SK-N-DZ (cell line): ENCODE measurements at places on chromosomes 3 and 15.

DNA sequence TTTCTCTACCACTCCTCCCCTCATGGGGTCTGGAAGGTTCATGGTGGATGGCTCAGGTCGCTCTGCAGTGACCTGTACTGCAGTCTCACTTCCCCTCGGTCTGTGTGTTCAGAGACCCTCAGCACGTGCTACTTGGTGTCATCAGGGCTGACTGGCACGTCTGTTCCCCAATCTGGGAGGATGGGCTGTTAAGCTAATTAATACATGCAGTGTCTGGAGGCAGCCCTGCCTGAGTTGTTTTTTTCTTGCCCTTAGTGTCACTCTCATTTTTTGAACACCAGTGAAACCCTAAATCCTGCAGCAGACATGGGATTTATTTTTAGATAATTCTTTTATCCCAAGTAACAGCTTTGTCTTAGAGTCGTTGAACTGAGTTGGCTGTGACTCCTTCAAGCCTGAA is 64.6 kb downstream of the ARNT2 start:
- no peak for DNase-seq

DNA sequence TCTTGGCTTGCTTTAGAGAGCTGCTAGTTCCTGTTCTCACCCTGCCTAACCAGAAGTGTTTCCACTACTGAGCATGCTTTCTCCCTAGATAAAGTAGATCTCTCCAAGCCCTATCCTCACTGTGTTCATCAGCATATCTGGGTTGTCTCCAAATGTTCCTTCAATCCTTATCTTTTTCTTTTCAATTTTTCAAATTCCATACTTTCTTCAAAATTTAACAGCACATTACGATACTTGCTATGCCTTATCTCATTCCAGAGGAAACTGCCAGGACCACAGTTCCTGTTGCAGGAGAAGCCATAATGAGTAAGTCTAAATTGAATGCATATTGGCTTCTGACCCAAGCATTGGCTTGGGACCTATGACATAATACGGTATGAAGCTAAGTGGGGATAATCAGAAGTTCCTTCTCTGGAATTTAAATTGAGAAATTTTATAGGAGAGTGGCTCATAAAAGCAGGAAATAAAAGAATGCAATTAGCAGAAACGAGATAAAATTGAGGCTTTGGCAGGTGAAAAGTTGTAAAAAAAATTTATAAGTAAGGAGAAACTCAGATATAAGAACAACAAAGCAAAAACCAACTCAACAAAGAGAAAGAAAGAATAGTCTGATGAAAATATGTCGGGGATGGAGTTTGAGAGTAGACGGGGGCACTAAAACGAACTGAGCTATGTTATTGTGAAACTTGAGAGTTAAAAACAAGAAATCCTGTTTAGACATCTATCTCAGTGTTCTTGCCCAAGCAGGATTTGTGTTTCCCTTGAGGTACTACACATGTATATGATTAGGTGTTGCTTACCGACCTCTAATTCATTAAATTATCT is 631.7 kb upstream of the CCDC54 start:
- no peak for DNase-seq

GRCh38 chr15:92161039-92161670 is 232.5 kb upstream of the ST8SIA2 start:
- no peak for DNase-seq

DNA sequence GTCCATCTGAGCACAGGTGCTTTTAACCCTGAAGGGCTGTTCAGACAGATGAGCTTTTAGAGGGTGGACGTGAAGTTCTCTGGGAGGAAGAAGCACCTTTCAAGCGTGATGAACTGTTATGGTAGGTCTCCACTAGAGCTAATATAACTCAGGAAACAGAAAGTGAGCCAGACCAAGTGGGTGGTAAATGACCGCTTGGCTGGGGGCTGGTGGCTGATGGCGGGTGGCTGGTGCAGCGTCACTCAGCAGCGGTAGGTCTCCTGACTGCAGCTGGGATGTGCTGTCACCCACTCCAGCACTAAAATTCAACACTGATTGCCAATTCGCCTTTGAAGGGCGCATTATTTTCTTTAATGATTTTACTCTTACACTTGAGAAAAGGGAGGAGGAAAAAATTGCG is 31.2 kb upstream of the LACTB start:
- DNase-seq = no peak

DNA sequence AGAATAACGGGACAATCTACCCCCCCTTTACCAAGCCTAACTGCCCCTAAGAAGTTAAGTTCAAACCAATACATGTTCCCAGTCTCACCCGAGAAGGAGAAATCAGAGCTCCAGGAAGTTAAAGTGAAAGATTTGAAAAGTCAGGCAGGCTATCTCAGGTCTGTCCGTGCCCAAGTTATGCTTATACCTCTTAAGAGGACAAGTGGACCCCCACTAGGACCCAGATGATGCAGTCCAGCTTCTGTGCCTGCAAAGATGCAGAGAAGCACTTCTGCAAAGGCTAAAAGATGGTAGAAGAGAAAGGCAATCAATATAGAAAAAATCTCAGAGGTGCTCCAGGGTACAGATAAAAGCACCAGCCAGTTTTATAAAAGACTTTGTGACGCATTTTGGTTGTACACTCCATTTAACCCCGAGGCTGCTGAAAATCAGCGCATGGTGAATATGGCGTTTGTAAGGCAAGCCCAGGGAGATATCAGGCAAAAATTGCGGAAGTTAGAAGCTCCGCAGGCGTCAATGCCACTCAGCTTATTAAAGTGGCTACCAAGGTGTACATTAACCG is 9.8 kb upstream of the SLC9C1 start:
- peak; percentile 37 for DNase-seq

- DNase-seq = no peak
Measured at GRCh38 chr3:188242436-188243123, 88.6 kb downstream of the LPP start.

DNA sequence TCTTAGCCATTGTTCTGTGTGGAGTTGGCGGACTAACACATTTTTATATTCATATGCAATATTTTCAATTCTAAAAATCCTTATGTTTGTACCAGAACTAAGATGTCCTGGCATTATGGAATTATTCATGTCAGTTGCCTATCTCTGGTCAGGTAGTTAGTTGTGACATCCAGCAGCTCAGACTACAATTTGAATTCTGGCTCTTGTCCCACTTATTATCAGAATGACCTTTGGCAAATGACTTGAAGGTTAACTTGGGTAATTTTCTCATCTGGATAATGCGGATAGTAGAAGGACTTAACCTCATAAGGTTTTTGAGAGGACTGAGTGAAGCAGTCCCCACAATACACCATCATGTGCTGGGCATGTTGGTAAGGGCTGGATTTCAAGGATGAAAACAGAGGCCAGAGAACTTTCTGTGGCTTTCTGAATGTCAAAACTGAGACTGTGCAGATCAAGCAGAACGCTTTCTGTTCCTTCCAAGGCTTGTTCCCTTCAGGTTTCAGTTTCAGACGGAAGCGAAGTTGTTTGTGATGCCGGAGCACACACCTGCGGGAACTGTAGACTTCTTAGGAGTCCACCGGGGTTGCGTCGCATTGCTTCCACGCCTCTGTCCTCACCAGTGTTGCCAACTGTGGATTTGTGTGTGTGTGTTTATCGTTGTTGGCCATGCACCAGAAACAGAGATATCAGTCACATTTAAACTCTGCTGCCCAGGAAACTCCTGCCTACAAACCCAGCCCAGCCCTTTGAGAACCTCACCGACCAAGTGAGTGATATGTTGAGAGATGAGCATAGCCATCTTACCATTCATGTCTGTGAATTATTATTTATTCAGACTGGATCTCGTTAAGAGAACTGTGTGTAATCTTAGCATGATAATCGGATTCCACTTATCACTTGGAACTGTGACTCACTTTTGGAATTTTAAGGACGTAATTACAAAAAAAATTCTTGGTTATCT is 76.0 kb downstream of the PTPRG start:
- DNase-seq = no peak

- DNase-seq = no peak
Measured at GRCh38 chr3:187183903-187184302, 13.4 kb upstream of the RTP1 start.

- no peak for DNase-seq
Measured at GRCh38 chr15:69535101-69535638, 82.6 kb downstream of the RPLP1 start.

- DNase-seq = no peak
Measured at GRCh38 chr15:40332113-40332781, 8.5 kb downstream of the CCDC9B start.

DNA sequence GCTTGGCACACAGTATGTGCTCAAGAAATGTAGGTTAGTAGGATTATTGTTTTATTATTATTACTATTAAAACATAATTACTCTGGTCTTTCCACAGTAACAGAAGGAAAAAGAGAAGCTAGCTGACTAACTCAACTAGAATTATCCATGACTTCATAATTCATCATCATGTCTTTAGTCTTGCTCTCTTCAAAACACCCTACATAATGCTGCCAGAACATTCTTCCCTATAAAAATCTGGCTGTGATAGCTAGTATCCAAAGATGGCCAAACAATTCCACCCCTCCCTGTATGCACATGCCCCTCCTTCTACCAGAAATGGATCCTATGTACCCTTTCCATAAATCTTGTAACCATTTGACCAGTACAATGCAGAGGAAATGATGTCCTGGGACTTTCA is 48.8 kb upstream of the SRGAP3 start:
- no peak for DNase-seq

DNA sequence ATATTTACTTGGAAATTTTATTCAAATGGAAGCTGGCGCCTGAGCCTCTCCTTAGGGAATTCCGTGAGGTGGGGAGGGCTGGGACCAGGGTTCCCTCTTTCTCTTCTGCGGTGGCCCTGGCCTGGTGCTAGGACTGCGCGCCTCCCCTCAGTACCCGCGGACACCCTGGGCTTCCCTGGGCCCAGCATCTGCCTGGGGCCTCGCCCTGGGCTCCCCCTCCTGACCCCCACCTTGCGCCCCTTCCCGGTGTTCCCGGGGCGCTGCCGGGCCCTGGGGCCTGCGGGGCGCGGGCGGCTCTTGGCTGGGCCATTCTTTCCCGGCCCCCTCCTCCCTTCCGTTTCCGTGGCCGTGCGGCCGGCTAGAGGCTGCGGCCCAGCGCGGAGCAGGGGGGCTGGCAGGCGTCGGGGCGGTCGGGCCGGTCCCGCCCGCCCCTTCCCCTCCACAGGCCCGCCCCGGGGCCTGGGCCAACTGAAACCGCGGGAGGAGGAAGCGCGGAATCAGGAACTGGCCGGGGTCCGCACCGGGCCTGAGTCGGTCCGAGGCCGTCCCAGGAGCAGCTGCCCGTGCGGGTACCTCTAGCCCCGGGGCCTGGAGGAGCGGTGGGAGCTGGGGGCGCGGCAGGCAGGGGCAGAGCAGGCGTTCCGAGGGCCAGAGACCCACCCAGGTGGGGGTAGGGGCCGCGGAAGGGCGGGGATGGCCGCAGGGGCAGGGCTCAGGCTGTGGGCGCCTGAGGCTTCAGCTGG is at the start of gene FES:
FES (plus strand) TSS at position 529 of the 743 bp plus-strand sequence. CDS start 542 bp downstream, outside the sequence.
- no peak for DNase-seq

- DNase-seq = no peak
Measured at GRCh38 chr3:133532951-133533350, 40.5 kb upstream of the CDV3 start.

GRCh38 chr3:27880969-27881892 is 159.1 kb upstream of the EOMES start:
- DNase-seq = no peak

GRCh38 chr3:179179979-179180759 is 32.0 kb downstream of the PIK3CA start:
- no peak for DNase-seq

DNA sequence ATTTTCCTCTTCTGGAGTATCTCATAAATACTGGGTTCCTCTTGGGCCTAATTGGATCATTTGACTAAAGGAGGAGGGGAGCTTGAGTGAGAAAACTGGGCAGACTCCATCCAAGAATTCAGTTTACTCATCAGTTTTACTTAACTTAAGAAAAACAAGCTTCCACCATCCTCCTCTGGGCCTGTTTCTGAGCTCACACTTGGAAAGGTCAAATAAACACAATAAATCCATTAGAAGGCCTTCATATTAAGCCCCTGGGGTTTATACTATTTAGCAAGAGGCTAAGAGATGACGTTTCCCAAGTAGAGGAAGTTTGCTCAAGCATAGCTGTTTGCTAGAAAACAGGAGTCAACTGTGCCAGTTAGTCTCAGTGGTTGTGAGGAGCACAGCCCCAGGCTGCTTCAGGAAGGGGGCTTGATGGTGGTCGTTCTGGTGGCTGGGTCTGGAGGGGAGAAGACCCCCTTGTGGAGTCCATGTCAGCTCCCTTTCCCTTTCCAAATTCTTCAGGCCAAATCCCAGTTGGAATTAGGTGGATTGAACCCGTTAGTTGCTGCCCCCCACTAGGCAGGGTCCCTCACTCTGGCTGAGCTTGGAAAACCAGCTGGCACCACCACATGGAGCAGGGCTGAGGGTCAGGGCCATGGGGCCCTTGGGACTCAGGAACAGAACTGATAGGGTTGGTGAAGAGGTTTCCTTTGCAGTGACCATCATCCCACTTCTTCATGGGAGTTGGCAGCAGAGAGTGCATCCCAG is 64.8 kb downstream of the SPSB4 start:
- no peak for DNase-seq

- DNase-seq = no peak
Measured at GRCh38 chr3:17850448-17850847, 108.0 kb upstream of the TBC1D5 start.

- DNase-seq = no peak
Measured at GRCh38 chr3:62329971-62330370, 43.4 kb downstream of the FEZF2 start.

GRCh38 chr15:44024155-44024554 is 170.9 kb downstream of the FRMD5 start:
- no peak for DNase-seq

GRCh38 chr3:108610651-108611050 is 21.1 kb downstream of the DZIP3 start:
- DNase-seq = no peak

GRCh38 chr3:154223519-154223918 is 100.8 kb downstream of the DHX36 start:
- DNase-seq = no peak

DNA sequence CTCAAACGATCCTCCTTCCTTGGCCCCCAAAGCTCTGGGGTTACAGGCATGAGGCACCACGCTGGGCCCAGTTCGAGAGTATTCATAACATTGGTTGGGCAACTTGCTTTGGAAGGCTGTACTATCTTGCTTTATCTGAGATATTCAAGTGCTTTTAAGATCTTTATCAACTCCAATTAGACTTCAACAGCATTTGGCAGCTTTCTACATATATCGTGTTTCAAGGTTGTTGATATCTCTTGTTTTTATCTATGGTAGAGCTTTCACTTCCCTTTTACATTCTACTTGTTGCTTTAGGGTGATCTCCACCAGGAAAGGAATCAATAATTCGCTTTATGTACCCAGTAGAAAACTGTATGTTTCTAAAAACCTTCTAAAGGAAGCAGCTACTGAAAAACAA is 395.3 kb downstream of the IL5RA start:
- DNase-seq = peak; percentile 19

DNA sequence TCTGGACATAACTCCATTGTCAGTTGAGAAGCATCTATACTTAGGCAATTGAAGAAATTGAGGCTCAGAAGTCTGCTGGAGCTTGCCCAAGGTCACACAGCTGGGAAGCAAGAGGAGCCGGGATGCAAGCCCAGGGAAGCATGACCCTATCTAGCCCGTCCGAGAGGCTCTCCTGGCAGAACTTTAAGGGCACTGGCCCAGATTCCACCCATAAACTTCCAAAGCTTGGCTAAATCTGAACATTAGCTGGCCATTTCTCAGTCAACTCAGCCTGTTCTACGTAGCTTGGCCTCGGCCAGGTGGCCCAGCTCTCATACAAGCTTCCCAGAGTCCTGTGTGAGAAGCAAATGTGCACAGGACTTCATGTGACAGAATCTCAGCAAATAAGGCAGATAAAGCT is 75.8 kb downstream of the LRIG1 start:
- DNase-seq = no peak

GRCh38 chr3:71063773-71064290 is 519.7 kb downstream of the FOXP1 start:
- peak; percentile 16 for DNase-seq
